ENCODE measurements at places on chromosomes 7 and 10.

- no peak for DNase-seq
Measured at GRCh38 chr7:19268737-19269136, 123.5 kb upstream of the FERD3L start.

GRCh38 chr10:98215373-98215772 lies 52.6 kb downstream of the LOXL4 start:
- no peak for DNase-seq

DNA sequence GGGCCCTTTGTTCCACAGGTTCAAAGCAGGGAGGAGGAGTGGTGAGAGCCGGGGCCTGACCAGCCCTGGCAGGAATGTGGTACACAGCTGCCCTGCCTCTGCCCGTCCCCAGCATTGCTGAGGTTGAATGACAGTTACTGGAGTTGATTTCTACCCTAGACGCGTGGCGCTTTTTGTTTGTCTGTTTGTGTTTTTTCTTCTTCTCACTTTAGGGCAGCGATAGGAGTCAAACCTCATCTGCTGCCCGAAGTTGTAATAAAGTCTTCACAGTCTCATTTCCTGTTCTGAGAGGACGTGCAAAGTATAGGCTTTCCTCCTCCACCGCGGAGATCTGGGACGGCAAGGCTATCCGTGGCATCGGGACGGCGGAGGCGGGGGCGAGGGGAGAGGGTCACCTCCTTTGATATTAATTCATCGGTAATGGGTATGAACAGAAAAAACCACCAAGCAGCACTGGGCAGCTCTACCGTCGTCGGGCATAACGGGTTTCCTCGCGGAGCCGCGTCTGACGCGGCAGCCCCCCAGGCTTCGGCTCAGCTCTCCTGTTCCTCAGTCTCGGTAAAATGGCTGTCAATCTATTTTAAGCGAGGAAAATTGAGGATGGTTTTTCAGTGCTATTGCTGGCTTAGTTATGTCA lies 160.8 kb downstream of the LRMDA start:
- no peak for DNase-seq

DNA sequence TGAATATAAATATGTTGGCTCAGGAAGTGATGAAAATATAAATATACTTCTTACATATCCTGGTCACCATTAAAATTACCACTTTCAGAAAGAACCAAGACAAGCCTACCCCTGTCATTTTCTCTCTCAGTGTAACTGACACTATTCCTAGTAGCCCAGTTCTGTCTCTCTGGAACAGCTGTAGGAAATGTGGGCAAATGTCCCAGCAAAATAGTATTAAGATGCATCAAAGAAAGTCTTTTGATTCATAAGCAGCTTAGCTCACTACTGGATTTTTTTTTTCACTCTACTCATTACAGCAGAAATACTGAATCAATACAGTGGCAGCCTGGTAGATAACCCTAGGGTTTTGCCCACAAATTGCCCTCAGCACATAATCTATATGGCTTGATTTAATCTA lies 290.9 kb downstream of the DNAJB9 start:
- no peak for DNase-seq

GRCh38 chr10:127945341-127945758 lies 38.4 kb downstream of the PTPRE start:
- peak; percentile 67 for DNase-seq

DNA sequence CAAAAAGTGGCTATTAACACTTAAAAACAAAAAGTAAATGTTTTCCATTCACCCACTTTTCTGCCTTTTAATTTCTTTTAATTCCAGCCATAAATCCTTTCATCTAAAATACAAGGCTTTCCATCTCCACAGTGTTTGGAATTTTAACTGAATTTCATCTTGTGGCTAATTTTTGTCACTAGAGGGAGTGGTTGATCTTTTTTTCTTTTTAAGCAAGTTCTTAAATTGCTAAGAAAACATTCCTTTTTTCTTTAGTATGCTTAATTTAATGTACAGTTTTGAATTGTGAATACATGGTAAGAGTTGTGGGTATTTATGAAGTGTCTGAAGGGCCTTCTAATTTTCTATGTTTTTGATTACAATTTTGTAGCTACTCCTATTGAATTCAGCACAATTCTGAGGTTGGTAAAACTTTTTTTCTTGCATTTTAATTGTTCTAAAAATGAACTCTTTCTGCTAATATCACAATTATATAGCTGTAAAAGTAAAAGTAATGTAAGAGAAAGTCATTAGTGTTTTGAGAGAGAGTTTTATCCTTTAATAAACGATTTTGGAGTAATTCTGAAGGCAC lies 54.9 kb upstream of the ANK3 start:
- DNase-seq: no peak

- no peak for DNase-seq
Measured at GRCh38 chr10:105150259-105150880, 509.3 kb downstream of the SORCS3 start.

DNA sequence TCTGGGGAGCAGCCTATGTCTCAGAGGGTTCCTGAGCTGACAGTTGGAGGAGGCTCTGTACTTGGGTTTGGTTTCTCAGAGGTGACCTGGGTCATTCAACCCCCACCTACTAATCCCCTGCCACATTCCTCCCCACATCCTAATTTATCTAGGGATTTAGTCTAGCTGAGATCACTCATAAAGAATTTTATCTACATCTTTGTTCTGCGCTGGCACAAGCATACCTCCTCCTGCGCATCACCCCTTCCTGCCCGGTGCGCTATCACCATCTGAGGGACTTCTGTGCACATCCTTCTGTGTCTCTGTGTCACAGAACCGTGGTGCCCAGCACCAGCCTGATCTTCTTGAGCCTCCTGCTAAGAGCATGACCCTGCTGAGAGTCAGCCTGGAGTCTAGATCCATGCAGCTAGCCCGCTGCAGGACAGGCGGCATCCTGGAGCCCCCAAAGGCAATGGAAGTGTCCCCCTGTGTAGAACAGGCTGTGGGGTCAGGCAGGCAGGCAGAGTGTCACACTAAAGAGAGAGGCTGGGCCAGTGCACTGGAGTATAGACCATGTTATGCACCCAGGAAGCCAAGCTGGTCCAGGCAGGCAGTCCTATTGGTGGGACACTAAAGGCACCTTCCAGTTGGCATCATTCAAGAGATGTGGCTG lies 63.6 kb downstream of the ARHGAP22 start:
- DNase-seq: no peak

DNA sequence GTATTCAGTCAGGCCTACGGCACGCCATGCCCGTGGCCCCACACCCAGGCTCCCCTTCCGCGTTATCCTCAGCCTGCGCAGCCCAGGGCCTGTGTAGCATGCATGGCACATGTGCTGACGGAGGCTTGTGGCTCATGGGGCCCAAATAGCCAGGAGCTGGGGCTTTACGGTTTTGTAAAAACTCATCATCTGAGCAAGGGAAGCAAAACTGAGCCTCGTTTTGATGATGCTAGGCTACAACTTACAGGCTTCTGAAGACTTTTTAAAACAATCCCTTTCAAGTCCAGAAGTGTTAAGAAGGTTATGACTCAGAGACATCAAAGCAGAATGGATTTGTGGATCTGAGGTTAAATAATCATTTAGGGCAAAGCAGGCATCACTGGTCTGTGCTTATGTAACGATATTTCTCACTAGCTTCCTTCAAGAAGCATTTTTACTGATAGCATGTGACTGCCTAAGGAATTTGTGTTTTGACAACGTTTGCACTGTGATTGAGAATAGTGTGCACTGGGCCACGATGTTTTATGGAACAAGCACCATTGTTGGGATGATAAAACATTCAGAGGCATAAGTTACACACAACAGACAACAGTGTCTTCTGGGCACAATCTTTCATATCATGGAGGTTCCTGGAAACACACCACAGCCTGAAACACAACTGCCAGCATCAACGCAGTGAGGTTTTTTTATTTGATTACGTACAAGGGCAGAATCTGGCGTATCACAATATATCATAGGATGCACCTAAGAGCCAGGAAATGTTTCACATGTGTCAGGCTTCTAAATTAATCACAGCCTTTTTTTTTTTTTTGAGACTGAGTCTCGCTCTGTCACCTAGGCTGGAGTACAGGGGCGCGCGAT lies 274.3 kb downstream of the CCDC3 start:
- DNase-seq: no peak

DNA sequence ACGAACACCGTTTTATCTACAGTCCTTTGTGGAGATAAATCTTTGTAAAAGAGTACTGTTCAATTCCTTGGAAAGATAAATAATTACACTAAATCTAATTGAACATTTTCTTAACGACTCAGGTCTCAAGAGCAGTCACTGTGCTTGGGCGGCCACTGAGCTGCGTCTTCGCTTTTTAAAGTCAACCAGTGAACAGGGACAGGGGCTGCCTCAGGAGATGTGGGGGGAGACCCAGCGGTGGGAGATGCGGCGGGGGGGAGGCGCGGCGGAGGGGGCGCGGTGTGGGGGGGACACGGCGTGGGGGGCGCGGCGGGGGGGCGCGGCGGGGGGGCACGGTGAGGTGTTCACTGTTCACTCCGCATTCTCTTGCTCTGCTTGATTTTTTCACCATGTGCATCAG lies 39.8 kb downstream of the CAMK2B start:
- no peak for DNase-seq

DNA sequence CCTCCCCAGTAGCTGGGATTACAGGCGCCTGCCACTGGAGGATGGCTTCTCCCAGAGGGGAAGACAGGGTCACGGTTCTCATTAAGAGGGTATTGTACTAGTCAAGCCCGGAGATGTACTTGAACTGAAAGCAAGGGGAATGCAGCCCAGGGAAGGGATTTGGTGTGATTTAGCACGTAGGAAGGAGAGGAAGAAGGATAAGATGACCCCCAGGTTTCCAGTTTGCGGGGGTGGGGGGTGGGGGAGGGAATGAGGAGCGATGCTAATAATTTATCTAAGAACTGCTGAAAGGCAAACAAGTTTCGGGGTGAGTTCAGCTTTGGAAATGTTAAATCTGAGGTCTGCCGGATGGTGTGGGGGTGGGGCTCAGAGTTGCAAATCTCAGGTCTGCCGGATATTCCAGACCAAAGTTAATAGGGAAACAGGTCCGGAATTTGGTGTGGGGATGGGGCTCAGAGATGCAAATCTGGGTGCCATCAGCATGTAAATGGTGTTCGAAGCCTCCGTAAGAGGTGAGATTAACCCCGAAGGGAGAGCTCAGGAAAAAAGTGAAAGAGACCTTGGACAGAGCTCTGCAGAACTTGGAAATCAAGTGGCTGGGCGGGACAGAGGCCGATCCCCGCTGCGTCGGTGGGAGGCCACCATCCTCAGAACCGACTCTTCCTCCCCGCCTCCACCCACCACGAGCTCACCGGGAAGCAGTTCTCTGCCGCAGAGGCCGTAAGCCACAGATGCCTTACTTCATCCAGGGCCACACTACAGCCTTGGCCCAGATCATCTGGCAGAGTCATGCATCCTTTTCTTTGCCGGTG lies 1.6 kb upstream of the SEPHS1 start:
- DNase-seq: peak; percentile 18

GRCh38 chr10:74292871-74293427 lies 141.9 kb downstream of the ADK start:
- DNase-seq: no peak

DNA sequence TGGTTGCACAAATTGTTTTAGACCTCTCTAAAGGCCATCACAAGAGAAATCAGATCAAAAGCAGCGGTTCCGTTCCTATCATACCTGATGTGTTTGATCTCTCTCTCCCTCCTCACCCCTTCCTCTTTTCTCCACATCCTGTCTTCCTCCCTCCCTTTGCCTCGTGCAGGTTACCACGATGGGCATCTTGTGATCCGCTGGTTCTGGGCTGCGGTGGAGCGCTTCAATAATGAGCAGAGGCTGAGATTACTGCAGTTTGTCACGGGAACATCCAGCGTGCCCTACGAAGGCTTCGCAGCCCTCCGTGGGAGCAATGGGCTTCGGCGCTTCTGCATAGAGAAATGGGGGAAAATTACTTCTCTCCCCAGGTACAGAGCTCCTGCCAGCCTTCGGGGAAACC lies 28.5 kb upstream of the STK17A start:
- DNase-seq: peak; percentile 26

DNA sequence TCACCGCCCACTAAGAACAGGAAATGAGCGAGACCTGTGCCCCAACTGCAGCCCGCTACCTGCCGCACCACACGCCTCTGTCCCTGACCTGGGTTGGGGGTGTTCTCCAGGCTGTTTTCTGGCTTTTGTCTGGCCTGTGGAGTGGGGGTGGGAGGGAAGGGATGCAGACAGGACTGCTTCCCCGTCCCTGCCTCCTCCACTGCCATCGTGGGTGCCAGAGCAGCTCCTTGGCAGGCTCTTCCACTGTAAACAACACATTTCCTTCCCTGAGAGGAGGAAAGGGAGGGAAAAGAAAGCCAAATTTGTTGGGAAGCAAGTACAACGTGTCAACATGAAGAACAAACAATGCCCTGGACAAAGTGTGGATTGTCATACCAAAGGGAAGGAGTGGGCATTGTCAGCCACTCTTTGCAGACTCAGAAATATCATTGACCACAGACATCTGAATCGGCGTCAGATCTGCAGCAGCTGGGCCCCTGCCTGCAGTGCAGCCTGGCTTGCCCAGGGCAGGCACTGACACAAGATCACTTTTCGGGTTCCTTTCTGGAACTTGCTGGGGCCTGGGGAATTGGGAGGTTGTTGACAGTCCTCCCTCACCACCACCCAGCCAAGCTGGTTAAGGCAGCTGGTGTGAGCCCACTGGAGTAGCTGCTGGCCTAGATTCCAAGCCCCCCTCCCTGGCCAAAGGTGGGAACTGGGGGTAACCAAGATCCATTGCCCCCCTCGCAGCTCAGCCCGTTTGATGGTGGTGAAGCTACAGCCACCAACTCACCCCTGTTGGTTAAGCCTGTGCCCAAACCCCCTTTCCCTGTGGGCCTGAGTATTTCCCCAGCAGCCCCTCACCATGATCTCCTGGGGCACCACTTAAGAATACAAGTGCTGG lies 22.6 kb upstream of the TRIM8 start:
- no peak for DNase-seq

DNA sequence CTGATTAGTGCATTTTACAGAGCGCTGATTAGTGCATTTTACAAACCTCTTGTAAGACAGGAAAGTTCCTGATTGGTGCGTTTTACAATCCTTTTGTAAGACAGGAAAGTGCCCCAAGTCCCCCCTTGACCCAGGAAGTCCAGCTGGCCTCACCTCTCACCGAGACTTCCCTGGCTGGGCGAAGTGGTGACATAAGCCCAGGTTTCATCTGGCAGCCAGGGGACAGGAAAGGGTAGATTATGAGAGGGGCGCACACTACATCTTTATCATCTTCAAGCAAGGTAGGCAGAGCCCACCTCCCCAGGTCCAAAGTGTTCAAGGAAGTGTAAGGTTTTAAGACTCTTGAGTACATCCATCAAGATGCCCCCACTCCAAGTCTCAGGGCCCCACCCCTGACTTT lies 5.5 kb upstream of the GDF10 start:
- DNase-seq: no peak

DNA sequence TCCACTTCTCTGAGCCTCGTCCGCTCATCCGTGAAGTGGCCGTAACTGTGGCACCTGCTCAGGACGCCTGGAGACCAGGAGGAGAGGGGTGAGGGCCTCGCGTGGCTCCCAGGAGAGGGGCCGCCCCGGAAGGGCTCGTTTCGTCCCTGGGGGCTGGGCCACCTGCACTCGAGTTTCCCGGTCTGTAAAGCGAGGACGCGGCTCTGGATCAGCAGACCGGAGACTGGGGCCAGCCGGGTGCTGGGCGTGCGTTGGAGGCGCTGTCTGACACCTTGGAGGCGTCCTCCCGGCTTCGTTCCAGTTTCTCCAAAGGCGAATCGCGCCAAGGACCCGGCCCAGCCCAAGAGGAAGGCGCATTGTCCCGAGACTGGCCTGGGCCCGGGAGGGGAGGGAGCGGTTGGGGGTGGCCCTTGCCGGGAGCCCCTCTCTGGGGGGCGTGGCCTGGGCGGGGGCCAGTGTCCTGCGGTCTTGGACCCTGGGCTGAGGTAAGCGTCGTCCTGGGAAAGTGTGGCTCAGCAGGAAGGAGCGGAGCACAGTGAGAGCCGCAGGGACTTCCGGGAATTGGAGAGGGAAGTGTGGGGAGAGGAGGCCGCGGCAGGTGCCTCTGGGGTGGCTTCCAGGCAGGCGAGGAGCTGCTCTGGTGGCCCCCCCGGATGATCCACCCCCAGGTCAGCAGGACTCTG lies 89.6 kb downstream of the FOXL3 start:
- no peak for DNase-seq
